ENCODE measurements at places on chromosomes 13 and 19.

DNA sequence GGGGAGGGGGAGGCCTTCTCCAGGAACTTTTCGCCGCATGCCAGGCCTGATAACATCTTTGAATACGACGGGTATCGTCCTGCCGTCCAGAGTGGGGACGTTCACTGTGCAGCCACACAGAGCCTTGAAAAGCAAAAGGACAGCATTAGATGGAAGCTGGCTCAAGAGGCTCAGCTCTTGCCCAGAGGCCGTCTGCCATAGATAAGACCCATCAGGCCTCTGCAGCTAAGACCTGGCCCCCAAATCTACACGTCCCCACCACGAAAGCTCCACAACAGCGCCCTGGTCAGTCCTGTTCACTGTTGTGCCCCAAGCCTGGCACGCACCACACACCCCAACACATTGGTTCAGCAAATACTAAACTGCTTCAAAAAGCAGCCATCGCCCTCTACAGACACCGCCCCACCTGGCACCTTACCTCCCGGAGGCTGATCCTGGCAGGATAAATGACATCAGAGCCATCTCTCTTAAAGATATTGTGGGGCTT, 2.1 kb downstream of the DNAJB1 start:
- no peak for DNase-seq

GRCh38 chr13:53631511-53631910, 602.9 kb downstream of the OLFM4 start:
- DNase-seq = no peak

DNA sequence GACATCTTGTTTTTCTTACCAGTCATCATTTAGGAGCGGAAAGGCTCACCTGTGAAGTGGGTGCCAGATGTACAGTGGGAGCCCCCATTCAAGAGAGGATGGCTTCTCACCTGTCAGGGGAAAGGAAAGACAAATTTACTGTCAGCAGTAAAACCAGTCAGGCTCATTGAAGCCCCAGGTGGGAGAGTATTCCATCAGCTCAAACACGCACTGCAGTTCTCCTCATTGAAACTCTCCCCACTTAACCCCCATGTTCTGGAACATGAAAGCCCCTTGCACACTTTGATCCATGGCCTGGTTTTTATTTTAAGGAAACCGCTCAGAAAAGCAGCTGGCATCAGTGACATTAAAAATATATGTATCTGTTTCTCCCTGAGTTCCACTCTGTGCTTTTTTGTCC, 401.1 kb upstream of the ZNF507 start:
- no peak for DNase-seq

DNA sequence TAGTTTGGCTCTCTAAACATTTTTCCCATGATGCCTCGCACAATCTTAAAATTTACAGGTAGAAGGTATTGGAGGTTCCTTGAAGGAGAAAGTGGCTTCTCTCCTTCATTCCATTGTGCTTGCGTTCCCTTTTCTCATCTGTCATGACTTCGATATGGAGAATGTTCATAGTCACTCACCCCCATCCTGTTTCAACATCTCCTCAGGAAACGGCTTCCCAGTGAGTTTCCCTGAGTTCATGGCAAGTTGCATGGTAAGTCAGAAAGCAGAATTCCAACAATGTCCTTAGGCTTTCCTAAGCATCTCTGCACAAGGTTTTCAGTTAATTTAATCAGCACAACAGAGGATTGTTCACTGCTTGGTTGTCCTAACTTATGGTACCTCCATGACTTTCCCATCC, 581.8 kb upstream of the SLITRK5 start:
- no peak for DNase-seq

- DNase-seq = no peak
These were observed 109.7 kb downstream of the HSPH1 start for GRCh38 chr13:31051999-31052398.

GRCh38 chr13:113927661-113928581, 46.0 kb downstream of the C13orf46 start:
- no peak for DNase-seq

DNA sequence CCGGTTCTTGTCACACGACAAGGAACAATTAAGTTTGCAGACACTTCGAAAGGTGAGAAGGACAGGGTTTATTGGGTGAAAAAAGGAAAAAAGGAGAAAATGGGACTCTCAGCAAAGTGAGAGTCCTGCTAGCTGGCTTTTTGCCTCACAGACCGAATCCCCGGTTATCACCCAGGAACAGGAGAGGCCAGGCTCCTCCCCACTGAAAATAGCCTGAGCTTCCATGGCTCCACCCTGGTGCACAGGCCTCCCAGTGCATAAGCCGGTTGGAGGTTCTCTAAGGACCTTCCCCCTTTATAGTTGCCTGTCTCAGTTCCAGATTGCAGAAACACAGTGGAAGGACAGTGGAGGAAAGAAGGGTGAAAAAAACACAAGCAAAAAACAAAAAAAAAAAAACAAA, 571.7 kb downstream of the KCTD12 start:
- no peak for DNase-seq

- DNase-seq = no peak
These were observed 20.9 kb downstream of the ZNF536 start for GRCh38 chr19:30393046-30393445.

- no peak for DNase-seq
These were observed 239.4 kb downstream of the DCLK1 start for GRCh38 chr13:35891507-35892441.

GRCh38 chr13:90447734-90448101, 899.8 kb upstream of the MIR17HG start:
- DNase-seq = no peak

DNA sequence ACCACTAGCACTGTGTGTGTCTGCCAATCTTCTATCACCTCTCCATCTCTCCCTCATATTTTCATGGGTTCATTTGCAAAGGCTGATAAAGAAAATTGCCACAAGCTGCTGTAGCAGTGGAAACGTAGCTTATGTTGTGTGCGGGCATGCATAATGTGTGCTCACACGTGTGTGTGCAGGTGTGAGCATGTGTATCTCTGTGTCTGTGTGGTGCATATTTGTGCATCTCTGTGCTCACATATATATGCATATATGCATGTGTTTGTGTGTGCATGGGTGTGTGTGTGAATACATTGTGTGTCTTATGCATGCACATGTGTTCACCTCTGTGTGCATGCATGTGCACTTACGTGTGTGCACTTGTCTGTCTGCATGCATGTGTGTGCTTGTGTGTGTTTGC, 181.8 kb upstream of the UBL3 start:
- no peak for DNase-seq

DNA sequence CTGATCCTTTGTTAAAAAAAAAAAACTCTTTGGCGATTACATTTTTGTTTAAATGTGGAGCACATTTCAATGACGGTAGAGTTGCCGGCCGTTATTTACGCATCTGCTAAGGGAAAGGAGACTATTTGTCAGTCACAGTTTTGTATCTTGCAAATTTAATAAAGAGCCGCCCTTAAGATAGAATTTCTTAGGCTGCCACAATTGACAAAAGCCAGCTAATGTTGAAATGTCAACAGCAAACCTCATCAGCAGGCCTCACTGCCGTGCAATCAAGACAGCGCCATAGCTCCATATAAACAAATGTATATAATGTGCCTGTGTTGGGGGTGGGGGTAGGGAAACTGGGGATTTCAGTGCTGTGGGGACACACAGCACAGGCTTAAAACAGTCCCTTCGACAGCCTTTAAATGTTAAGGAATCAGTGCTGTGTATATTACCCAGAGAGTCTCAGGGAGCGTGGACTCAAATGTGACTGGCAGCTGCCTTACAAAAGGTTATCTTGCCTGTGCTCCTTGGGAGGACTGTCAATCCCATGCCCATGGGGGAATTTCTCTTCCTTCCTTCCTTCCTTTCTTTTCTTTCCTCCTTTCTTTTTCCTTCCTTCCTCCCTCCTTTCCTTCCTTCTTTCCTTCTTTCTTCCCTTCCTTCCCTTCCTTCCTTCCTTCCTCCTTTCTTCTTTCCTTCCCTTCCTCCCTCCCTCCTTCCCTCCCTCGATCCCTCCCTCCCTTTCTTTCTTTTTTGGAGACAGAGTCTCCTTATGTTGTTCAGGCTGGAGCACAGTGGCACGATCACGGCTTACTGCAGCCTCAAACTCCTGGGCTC, 108.0 kb downstream of the URI1 start:
- DNase-seq = no peak

- no peak for DNase-seq
These were observed 81.9 kb downstream of the RAB20 start for GRCh38 chr13:110479648-110480047.

DNA sequence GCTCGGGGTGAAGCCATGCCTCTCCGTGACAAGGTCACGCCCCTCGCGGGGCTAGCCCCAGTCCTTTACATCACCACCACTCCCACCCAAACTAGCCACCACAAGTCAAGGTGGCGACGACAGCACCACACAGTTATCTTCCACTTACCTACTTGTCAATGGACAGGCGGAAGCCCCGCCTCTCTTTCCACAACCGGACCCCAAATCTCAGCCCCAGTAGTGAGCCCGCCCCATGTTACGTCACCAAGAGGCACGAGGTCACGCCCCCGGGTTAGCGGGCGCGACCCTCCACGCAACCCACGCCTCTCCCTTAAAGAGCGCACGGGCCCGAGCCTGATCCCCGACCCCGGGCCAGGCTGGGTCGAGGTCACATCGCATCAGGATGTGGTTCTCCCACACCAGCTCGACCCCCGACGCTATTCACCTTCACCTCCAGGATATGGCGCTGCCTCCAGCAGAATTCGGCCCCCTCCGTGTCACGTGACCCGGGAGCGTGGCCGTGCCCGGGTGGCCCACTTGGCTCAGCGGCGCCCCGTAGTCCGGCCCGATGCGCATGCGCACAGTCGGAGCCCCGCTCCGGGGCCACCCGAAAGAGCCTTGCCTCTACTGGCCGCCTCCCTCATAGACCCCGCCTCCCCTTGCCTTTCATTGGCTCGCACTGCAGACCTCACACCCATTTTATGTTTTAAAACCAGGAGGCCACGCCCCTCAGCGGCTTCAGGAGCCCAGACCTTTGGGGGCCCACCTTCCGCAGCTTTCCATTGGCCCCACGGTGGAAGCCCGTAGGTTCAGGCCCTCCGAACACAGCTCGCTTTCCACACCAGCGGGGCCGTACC, 18.2 kb downstream of the SYDE1 start:
- peak; percentile 98 for DNase-seq

DNA sequence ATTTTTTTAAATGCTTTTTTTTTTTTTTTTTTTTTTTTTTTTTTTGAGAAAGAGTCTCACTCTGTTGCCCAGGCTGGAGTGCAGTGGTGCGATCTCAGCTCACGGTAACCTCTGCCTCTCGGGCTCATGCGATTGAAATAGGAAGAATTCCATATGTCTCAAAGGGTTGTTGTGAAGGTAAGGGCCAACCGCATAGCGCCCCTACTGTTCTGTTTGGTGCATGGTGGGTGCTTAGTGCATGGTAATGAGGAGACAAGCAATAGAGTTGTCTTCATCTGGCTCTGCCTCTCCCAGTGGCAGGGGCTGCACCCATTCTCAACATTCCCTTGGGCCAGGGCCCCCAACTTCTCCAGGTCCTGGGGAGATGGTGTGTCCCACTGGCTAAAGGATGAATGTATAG, 68.7 kb downstream of the RASL11A start:
- no peak for DNase-seq

- DNase-seq = no peak
These were observed 11.7 kb upstream of the SPACA6 start for GRCh38 chr19:51681286-51681941.

GRCh38 chr19:3725640-3726310, 17.6 kb downstream of the TJP3 start:
- no peak for DNase-seq

GRCh38 chr13:95603887-95604555, 40.5 kb downstream of the DZIP1 start:
- DNase-seq = no peak

- no peak for DNase-seq
These were observed 1077.3 kb upstream of the MIR17HG start for GRCh38 chr13:90270226-90270625.

- DNase-seq = no peak
These were observed 803.4 kb downstream of the PCDH17 start for GRCh38 chr13:58434943-58435342.

DNA sequence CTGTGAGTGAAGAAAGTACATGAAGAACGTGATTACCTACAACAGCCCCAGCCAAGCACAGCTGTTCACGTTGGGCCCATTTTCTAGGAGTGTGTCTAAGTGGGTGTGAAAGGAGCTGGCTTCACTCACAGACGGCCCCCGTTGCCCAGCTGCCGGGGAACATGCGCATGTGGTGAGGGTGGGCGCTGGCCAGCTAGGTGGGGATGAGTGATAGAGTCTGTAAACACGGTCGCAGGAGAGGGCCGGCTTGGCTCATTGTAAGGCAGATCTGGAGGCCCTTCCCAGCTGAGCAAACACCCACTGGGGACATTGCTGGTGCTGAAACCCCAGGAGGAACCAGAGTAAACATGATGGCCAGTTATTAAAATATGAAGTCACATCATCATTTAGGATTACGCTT, 160.5 kb downstream of the TEX29 start:
- no peak for DNase-seq

GRCh38 chr13:55705971-55706370, 1434.7 kb upstream of the PRR20A start:
- no peak for DNase-seq

DNA sequence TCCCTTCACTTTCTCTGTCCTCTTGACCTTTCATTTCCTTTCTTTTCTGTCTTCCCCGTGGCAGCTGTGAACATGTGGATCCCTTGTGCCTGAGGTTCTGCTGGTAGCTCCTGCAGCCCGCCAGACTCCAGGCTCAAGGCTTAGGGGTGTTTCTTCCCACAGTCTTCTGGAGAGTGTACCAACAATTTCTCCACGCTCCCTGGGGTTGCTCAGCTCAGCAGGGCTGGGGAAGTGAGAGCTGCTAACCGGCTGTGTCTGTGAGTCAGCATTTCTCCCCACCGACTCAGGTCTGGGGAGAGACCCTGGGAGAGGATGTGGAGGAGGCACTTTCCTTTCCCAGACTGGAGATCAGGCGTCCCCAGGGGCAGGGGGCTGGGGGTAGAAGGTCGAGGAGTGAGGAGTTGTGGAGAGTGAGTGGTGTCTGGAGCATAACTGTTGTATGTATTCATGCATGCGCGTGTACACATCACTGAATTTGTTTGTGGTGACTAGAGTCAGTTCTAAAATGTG, 193.6 kb downstream of the KCNRG start:
- DNase-seq = no peak

DNA sequence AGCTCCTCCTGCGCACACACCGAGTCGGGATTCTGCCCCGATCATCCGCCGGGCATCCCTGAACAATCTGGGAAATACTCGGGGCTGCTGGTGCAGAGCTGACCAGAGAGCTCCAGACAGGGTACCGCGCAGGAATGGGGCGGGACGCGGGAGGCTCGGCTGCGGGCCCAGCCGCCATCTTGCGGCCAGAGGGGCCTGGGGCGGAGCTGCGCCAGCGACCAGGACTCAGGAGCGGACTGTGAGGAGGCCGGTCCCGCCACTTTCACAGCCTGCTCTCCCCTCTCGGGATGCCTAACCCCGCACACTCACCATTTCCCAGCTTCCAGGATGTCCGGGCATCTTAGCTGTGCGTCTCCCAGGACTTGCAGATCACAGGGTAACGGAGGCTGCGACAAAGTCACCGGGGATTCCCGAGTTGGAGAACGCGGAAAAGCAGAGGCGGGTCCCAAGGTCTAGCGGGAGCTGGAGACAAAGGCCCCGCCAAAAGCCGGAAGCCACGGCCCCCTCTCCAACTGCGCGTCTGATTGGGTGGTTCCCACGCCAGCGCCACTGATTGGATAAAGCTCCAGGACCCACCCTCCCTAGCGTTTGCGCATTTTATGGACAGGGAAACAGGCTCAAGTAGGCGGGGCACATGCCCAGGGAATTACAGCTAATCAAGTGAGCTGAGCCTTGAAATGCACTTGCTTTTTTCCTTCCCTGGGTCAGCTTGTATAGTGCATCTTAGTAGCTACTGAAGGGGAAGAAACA, 15.8 kb upstream of the ZNF43 start:
- peak; percentile 96 for DNase-seq

- no peak for DNase-seq
These were observed 5.1 kb downstream of the CHMP2A start for GRCh38 chr19:58549664-58550361.
